Pancreas (tissue), 10 donors: ENCODE measurements at places on chromosomes 1 and 21.

- no peak for DNase-seq
Measured at GRCh38 chr1:228071839-228072657, 10.5 kb upstream of the ARF1 start.

- no peak for DNase-seq
Measured at GRCh38 chr1:220755309-220755708, 7.2 kb downstream of the MTARC2 start.

DNA sequence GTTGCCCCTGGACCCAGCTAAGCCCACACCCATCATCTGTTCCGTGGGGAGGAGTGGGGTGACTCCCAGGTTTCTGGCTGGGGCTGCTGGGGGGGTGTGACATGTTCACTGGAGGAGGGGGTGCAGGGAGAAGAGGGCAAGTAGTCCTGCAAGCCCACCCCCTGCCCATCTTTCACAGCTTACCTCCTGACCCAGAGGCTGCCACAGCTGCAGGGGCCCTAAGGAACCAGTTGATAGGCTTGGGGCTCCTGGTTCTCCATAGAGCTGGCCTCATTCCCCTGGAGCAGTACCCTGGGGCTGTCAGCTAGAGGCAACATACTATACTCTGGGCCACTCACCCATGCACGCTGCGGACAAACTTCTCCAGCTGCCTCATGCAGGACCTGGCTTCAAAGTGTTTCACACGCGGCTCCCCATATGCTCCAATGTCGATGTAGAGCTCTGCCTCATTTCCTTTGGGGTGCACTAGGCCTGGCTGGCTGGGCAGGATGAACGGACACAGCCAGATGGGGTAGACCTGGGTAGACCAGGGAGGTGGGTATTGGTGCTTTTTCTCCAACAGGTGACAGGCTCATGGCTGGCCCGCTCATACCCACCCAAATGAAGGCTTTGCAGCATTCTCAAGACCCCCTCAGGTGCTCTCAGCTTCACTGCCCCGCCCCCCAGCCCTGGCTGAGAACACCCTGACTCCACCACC lies 33.8 kb downstream of the DHCR24 start:
- DNase-seq: no peak

DNA sequence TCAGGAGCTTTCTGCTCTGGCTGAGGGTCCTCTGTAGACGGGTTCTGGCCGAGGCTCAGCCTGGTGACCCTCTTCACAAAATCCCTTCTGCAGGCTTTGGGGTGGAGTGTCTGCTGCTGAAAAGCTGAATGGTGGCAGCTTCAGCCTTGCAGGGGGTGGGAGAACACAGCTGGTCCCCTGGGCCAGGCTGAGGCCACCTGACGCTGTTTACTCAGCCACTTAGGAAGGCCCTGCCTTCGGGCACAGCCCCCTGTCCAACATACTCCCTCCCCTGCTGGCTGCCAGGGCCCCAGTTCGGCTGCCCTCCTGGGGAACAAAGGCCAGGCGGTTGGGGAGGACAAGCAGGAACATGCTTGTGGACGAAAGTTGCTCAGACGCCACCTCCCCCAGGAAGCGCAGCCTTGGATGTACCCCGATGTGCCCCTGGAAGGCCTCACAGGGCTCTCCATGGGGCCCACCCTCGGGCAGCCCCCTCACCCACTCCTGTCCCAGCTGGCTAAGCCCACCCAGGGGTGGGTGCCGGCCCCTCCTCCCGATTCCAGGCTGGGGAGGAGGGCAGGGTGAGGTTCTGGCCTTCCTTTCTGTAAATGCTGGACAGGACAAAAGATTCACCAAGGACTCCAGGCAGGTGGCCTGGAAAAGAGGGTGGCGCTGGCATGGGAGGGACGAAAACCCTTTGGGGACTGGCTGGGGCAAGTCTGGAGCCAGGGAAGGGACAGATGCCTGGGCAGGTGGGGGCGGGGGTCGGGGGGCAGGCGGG lies at the start of gene ANKRD65:
ANKRD65 (minus strand) TSS at position 130 of the 760 bp plus-strand sequence. CDS start 271 bp downstream, outside the sequence.
- peak; percentile 14 for DNase-seq

GRCh38 chr1:81517987-81518386 lies 282.7 kb upstream of the ADGRL2 start:
- no peak for DNase-seq

DNA sequence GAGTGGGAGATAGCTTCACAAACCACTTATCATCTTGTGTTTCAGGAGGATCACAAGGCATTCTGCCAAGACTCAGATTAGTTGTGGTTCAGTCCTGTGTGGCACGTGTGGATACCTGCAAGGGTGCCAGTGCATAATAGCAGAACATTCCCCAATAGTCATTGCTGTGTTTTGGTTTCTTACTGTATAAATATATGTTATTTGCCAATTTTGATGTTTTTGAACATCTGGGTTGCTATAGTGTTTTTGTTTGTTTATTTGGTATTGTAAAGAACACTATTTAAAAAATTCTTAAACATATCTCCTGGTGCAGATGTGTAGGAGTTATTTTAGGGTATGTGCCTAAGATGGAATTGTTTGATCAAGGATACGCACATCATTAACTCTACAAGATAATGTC lies 5.4 kb upstream of the NTMT2 start:
- DNase-seq: no peak

DNA sequence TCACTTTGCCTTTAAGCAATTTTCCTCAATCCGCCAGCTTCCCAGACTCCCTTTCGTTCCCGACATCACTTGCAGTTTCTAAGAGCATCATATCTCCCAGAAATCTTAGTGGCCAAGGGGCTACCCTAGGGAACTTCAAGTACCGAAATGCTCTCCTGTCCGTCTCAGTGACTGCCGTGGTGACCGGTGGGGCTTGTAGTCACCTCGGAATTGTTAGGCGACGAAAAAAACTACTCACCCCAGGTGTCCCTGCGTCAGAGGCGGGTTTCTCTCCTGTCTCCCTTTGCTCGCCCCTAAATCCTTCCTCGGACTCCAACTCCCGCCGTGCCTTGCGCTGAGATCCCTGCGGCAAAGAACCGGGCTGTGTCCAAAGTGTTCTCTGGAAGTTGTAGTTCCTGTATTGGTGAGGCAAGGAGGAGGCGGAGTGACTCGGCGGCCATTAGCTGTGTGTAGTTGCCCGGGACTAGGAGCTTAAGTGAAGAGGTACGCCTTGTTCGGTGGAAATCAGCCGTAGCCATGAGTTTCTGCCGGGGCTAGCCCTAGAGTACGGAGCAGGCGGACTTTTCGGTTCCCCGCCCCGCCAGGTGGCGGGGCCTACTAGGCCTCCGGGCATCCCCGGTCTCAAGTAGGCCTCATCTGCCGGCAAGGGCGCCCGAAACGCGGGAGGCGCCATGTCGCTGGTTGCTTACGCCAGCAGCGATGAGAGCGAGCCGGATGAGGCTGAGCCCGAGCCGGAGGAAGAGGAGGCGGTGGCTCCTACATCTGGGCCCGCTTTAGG lies at the start of gene PRCC:
PRCC (plus strand) TSS at position 435 of the 778 bp plus-strand sequence; CDS start at position 672, 237 bp downstream.
- peak; percentile 99 for DNase-seq

- no peak for DNase-seq
Measured at GRCh38 chr1:8731162-8731561, 86.3 kb downstream of the RERE start.

GRCh38 chr1:117106478-117106877 lies 15.1 kb downstream of the TRIM45 start:
- no peak for DNase-seq

DNA sequence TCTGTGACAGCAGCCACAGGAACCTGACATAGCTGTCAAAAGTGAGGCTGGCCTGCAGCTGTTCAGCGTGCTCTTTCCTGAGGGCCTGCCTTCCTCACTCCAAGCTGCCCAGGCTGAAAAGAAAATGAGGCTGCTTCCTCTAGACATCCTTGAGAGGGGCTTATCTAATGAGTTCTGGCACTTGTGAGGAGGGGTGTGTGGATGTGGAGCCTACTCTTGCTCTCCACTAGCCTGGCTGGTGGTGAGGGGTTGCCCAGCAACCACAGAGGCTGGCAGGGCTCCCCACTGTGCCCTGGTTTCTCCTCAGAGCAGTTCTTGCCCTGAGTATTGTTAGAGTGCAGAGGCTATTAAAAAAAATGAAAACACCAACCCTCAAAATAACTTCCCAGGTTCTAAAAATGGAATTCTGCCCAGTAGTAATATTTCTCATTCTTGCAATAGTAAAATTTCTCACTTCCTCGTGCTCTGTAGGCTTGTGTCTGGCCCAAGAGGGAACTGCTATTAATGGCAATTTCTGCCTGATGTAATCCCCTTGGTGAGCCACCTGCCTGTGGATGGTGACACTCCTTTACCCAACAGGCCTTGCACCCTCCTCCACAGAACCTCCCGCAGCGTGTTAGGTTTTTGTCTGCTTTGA lies 52.6 kb upstream of the EPS8L3 start:
- DNase-seq: no peak

DNA sequence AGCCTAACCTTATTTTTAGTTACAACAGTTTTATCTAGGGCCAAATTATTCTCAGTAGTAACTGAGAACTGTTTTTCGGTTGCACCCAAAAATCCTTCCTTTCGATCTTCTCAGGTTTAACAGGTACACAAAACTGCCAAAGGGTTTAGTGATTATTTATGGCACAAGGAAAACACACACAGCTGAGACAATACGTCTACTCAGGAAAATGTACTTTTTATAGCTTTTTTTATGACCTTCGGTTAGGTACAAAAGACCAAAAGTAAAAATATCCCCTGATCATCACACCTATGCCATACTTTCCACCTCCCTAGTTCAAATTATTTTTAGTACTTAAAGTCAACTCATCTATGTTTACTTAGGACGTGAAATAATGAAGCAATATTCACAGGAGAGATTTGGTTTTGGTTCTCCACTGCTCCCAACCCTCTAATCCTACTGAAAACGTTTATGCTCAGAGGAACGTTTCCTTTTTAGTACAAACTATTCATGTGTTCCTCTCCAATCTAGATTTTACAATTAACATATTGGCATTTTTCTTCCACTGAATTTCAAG lies 48.7 kb downstream of the TTLL7 start:
- no peak for DNase-seq

GRCh38 chr1:158685085-158685484 lies 1.4 kb downstream of the SPTA1 start:
- DNase-seq: no peak

- peak; percentile 57 for DNase-seq
Measured at GRCh38 chr1:21647431-21648351, 21.5 kb downstream of the RAP1GAP start.

GRCh38 chr1:246632281-246633168 lies 66.3 kb downstream of the CNST start:
- DNase-seq: no peak

DNA sequence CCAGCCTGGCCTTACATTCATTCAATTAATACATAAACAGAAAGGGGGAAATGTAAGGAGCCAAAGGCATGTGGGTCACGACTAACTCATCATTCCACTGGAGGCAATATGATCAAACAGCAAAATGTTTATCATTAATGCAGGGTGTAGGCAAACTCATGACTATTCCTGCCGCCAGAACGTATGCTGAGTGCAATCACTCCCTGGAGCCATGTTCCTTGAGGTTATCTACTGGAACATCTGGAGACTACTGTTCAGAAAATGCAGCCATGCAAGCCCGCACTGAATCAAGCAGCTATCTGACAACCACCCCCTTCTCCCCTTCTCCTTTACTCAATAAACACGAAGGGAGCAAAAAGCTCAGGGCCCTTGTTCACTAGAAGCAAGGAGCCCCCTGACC lies 267.6 kb downstream of the COL11A1 start:
- no peak for DNase-seq

DNA sequence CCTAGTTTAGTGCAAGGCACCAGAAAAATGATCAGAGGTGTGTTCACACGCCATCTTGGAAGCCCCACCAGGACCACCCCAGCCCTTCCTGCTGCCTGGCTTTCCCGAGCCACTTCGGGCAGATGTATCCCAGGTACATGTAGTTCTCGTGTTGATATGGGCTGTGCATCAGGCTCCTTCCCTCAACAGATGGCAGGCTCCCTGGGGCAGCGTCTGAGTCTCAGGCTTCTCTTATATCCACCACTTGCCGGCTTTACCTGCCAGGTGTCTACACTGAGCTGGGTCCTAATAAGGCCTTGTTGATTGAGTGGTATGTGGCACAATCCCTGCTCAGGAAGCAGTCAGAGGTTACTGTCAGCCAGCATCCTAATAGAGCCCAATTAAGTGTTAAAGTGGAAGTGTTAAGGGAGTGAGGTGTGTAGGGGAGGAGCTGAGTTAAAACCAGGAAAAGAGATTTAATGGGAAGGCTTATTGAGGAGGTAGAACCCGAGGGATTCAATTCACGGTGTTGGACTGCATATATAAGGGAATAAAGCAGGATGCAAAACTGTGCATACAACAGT lies 8.5 kb downstream of the GPA33 start:
- DNase-seq: no peak

GRCh38 chr1:91054780-91055481 lies 33.1 kb upstream of the ZNF644 start:
- no peak for DNase-seq

GRCh38 chr21:32102426-32102825 lies 176.4 kb downstream of the MIS18A start:
- no peak for DNase-seq

GRCh38 chr1:190320952-190321351 lies 156.7 kb downstream of the BRINP3 start:
- DNase-seq: no peak

DNA sequence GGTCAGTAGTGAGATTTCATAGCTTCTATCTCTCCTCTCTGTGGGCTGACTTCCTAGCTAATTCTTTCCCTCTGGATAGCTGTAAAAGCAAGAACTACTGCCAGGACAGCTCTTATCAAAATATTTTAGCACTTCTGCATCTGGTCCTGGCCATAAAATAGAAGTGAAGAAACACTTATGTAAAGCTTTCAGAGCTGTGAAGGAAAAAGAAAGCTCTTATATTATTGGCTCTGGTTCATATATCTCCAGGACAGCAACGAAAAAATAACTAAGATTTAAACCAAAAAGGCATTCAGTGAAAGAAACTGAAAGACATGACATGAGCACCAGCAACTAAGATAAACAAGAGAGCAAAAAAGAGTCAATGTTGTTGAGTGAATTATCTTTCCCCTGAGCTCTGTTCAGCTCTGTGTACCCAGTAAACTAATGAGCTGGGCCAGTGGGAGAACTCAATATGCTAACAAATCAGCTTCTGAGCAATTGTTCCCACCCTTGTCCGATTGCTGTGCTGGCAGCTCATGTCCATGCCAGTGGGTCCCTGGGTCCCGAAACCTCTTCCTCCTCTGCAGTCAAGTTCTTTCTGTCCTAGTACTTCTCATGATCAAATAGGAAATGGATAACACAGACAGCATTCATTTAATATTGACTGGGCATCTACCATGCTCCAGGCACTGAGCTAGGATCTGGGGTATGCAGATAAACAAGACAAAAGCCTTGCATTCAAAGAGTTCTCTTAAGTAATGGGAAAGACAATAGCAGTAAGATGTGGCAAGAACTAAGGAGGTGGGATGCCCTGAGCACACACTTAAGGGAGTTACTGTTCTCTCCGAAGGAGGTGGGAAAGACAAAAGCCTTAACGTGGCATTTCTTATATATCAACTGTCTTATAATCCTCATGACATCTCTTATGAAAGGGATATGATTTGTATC lies 45.3 kb upstream of the MAN1A2 start:
- DNase-seq: no peak

DNA sequence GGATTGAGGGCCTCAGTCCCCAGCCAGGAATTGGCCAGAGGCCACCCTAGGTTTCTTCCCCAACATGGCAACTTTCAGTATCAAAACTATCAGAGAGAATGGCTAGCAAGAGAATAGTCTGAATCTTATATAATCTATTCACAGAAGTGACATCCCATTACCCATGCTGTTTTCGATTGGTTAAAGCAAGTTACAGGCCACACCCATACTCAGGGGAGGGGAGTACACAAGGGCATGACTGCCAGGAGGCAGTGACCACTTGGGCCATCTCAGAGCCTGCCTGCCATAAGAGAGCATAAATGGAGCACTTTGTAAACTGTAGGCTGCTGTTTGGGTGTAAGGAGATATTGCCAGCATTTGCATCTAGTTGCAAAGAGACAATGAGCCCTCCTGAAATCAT lies 65.4 kb downstream of the FAM163A start:
- no peak for DNase-seq

GRCh38 chr21:19326531-19327319 lies 923.1 kb upstream of the TMPRSS15 start:
- DNase-seq: no peak
